ENCODE measurements at places on chromosomes 5 and 9.

GRCh38 chr5:33400675-33401074 is 40.1 kb upstream of the TARS1 start:
- no peak for DNase-seq

- no peak for DNase-seq
These were observed 7.8 kb upstream of the BOD1 start for GRCh38 chr5:173624282-173624681.

DNA sequence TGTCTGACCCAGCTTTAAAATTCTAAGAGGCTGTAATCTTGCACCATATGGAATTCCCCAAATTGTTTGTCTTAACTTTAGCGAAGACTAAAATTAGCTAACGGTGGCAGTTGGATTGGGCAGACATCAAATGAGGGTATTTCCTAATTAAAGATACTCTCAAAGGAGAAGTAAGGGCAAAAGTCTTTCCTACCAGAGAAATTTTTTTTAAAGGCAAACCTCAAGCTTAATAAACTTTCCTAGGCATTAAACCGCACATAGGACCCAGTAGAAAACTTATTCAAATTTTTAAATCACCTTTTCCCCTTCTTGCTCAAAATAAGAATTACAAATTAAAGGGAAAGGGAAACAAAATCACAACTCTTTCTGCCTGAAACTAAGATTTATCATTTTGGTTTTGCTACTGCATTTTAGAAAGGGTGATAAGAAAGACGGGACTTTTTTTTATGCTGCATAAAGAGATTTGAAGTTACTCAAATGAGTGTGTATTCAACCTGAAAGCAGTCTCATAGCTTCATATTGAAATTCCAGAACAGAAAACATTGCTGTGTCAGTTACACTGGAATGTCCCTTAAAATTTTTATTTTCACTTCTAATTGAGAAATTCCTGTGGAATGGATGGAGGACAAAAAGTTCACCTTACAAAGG is 189.1 kb upstream of the PTGER4 start:
- DNase-seq, result no peak

DNA sequence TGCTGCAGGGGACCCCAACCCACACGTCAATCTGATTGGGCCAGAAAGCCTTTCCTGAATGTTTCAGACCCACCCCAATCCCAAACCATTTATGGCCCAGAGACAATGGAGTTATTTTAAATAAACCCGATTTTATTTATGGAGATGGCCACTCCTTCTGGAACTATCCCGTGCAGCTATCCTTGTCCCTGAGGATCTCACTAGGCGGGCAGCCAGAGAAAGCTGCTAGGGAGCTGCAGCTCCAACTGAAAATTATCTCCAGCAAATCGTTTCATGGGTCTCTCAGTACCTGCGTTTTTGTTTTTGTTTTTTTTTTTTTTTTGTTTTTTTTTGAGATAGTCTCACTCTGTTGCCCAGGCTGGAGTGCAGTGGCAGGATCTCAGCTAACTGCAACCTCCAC is 23.0 kb downstream of the C1QTNF2 start:
- DNase-seq, result no peak

DNA sequence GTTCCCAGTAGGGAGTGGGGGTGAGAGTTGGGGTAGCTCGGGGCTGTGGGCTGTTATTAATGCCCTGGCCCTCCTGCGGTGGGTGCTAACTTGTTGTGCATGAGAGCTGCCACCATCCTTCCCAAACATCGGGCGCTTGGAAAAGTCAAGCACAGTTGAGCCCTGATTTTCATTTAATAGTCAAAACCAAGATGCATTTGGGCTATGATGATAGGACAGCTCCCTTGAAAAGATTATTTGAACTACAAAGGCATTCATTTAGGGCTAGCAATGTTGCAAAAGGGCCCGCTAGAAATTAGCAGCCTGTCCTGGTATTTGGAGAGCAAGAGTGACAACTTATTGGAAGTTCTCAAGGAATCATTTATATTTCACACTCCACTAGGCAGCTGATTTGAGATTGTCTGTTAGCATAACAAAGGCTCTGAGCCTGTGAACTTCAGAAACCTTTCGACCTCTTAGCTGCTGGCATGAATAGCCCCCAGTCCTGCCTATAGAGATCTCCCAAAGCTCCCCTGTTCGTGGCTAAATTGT is 128.2 kb upstream of the TMEM161B start:
- DNase-seq, result no peak

All from activated T-helper 9 cell treated with anti-CD3 and anti-CD28 coated beads, Interleukin-2, amount 50 U/mL, for 16 hours (primary cell).